Thoracic aorta (tissue), 2 donors: ENCODE measurements at places on chromosomes 12 and 14. TPM values are rescaled to one million over a fixed set of nuclear protein-coding genes. Genes with fewer than 3 reads are reported as not detected.

DNA sequence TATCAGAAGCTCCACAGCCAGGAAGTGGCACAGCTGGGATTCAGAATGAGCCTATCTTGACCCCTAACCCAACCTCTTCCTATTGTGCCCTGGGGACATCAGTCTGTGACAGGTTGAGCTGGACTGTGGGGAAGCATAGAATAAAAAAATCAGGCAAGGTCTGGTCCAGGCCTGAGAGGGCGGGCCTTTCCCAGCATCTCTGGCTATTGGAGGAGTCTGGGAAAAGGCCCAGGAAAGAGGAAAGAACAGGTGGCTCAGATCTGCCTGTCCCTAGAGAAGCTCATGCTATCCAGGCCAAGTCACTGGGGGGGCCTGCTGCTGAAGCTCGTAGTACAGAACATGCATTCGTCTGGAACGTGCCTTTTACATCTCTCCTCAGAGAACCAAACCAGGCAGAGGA lies 100.5 kb downstream of the PPM1H start:
- DNase-seq = no peak

- no peak for DNase-seq
Observed at GRCh38 chr14:67569651-67570290, 30.3 kb downstream of the PIGH start.

- DNase-seq = no peak
Observed at GRCh38 chr14:44901696-44902095, 60.1 kb downstream of the KLHL28 start.

DNA sequence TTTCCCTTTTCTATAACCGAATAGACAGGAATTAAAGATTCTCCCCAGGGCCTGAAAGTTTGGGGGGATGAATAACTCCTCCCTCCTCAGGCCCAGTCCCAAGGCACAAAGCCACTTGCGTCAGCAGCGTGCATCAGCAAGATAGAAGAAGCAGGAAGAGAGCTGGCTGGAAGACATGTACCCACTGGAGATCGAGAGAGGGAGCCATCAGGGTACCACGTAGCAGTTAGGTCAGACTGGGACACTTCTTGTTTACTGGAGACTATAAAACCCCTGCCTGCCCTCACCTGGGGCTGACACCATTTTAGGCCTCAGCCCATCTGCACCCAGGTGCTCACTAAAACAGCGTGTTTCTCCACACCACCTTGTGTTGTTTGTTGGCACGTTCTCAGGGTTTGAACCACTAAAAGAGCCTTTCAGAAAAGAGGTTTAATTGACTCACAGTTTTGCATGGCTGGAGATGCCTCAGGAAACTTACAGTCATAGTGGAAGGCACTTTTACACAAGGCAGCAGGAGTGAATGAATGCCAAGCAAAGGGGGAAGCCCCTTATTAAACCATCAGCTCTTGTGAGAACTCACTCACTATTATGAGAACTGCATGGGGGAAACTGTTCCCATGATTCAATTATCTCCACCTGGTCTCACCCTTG lies 93.2 kb downstream of the TMTC3 start:
- DNase-seq = no peak

DNA sequence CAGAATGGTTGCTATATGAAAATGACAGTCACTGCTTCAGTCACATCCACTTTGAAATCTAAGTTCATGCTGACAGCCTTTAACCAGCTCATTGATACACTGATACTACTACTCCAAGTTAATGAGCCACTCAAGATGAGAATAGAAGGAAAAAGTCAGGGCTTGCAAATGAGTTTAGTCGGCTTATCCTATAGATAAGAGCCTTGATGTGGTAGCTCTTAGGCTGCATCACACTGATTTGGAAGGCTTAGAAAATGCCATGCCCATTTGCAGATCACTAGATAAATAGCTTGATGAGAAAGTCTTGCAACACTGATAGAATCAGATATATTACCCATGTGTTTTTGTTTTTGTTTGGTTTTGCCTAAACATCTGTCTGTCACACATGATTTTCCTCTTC lies 251.4 kb upstream of the ATXN7L3B start:
- DNase-seq = no peak

GRCh38 chr14:53969326-53969725 lies 12.7 kb upstream of the BMP4 start:
- DNase-seq = no peak

Gene TTC5
- total RNA-seq = 10.4 TPM

- no peak for DNase-seq
Observed at GRCh38 chr14:75273272-75274049, 5.2 kb upstream of the FOS start.

Gene INHBC
- not detected for total RNA-seq

GRCh38 chr14:75201087-75201486 lies 24.7 kb upstream of the TMED10 start:
- DNase-seq = no peak

- DNase-seq = no peak
Observed at GRCh38 chr14:101476916-101477553, 84.3 kb upstream of the DIO3 start.

DNA sequence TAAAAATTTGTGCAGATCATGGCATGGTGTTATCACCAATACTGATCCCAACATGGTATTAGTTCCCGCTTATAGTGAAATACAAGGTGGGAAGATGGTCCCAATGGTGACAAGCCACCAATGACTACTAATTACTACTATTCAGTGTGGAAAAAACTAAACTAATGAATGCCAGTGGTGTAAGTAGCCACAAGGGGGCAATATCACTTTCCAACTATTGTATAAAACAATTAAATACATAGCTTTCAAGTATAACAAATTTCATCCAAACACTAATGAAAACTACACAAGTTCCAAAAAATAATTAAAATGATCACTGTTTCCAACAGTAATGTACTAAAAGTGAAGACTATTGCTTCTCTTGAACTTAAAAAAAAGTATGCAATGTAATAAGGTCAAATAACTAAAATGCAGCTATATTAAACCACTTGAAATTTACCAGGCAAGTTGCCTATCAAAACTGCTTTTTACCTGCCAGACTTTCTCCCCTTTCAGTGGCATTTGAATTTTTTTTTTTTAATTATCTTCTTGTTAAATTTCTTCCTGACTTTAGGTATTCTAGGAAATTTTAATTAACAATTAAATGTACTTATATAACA lies 58.0 kb downstream of the PAPLN start:
- no peak for DNase-seq

Gene EIF5
- total RNA-seq = 89.2 TPM

Gene KRT85
- not detected for total RNA-seq

DNA sequence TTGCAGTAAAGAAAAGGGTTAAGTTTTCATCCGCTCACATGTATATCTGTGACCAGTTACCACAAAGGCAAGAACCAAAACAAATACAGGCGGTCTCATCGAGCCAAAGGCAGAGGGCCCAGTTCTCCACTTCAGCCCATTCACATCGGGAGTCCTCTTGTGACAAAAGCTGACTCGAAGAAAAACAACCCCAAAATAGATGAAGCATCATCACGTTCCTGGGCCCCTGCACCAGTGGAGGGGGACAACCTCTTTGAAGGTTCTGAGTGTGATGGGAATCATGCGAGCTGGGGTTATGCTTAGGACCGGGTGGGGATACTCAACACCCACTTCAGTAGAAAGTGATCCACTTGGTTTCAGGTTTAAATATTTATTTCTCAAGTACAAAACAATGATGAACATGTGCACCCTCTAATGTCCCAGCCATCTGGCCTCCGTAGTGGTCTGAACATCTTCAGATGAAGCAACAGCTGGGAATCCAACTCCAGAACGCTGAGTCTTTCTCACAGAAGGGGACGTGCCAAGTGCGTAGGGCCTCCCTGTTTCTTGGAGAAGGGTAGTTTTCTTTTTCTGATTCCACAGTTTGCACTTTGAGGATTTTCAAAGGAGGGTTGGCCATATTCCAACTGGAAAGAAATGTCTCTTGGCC lies 8.4 kb downstream of the GSC start:
- DNase-seq = no peak

Gene KRT1
- total RNA-seq = 3.5 TPM

Gene CLEC4D
- not detected for total RNA-seq

Gene LBHD2
- not detected for total RNA-seq

Gene AHNAK2
- total RNA-seq = 22.6 TPM

DNA sequence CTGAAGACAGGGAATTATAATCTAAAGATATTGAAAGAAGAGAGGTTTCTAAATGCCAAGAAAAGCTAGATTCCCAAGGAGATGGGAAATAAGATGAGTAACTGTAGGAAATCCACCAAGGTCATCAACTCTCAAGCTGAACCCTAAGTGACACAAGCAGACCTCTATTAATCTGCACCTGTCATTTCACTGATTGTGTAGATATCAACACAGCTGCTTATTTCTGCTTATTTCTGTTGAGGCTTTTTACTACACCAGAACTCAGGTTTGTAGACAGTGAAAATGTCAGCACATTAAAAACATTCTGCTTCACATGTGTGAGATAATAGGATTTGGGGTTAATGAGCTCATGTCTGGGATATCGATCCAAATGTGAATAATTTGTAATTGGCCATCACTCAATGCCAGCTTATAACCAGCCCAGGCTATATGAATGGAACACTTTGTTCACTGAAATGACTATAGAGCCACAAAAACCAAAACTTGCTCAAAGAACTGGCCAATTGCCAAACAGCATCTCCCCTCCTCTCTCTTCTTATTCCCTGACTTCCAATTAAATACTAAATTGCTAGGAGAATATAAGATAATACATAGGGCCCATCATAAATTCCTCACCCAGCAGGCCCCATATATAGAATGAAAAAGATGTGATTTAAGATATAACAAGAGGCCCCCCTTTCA lies 188.7 kb upstream of the ARID2 start:
- no peak for DNase-seq

Gene KRT6C
- total RNA-seq = not detected

GRCh38 chr14:22865424-22866405 lies 5.8 kb upstream of the LRP10 start:
- no peak for DNase-seq

Gene OR8S1
- not detected for total RNA-seq

Gene TMBIM6
- 244 TPM for total RNA-seq

Gene ZC2HC1C
- 1.1 TPM for total RNA-seq

DNA sequence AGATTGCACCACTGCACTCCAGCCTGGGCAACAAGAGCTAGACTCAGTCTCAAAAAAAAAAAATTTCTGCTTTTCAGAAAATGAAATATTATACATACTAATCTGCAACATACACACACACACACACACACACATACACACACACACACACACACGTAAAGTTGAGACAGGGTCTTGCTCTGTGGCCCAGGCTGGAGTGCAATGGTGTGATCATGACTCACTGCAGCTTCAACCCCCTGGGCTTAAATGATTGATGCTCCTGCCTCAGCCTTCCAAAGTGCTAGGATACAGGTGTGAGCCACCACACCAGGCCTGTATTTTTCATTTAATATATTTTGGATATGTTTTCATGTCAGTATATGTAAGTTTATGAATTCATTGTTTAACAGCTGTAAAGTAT lies 18.8 kb upstream of the WDR20 start:
- no peak for DNase-seq

- DNase-seq = no peak
Observed at GRCh38 chr12:12582193-12582881, 19.7 kb upstream of the DUSP16 start.

- DNase-seq = no peak
Observed at GRCh38 chr12:58961906-58962305, 41.6 kb upstream of the LRIG3 start.

DNA sequence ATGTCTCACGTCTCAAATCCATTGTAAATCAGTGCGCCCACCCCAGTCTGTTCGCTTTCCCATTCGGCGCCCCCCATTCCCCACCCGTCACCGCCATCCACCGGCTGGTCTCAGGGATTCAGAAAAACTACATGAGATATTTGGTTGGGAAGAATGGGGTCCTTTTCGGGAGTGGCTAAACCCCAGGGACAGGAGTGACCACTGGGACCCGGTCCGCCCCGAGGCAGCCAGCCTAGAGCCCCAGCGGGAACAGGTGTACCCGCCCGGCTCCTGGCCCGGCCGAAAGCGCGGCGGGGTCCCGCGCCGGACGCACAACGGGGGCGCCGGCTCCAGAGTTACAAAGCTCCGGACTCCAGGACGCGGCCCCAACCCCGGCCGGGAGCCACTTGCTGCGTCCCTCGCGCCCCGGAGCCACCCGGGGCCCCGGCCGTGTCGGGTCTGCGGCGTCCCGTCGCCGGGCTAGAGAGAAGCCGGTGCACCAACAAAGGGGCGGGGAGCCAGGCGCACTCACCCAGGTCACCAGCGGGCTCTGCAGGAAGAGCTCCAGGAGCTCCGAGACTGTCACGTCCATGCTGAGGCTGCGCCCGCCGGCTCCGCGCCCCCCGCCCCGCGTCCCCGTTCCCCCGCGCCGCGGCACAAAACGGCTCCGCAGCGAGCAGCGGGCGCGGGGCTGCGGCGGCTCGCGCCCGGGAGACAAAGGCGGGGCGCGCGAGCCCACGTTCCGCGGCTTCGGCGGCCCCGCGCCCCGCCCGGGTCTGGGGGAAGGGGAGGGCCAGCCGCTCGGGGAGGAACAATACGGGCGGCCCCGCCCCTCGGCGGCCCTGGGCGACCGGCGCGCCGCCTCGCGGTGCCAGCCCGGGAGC lies at the start of gene CCDC88C:
Gene CCDC88C (minus strand): TSS at position 701 of the 863 bp plus-strand sequence. CDS start 130 bp downstream, at position 571.
- DNase-seq = no peak

GRCh38 chr12:120801146-120801545 lies 75.5 kb downstream of the ACADS start:
- no peak for DNase-seq

Gene BIN2
- total RNA-seq = 4.6 TPM

DNA sequence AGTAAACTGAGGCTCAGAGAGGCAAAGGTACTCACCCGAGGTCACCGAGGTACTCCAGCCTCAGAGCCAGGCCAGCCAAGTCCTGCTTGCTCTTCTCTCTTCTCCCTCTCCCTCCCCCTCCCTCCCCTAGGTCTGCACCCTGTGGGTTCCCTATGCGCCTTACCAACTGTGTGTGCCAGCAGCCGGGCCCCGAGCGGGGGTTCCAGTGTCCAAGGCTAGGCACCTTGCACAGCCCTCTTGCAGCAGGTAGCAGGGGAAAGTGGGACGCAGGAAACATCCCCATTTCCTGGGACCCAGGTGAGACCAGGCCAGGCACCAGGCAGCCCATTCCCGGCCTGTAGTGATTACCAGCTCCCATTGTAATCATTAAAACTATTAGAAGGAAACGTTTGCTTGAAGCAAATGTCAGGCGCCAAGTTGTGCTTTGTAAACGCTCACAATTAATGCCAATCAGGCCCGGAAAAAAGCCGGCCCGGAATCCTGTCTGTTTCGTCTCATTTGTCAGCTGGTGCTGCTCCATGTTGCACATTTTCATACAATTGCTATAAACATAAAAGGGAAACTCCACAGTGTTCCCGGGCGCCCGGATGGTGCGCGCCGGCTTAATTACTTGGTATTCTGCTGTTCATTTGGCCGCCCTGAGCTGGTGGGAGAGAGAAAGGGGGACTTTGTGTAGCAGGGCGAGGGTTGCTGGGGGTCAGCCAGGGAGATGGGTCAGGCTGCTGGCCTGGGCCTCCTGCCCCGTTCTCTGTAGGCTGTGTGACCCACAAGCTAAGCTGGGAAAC lies 11.9 kb downstream of the FAM222A start:
- no peak for DNase-seq

Gene MYO1H
- total RNA-seq = not detected

GRCh38 chr14:94458558-94459205 lies 6.1 kb upstream of the SERPINA11 start:
- DNase-seq = no peak
